Activated CD4-positive, alpha-beta memory T cell treated with anti-CD3 and anti-CD28 coated beads for 36 hours (primary cell): ENCODE measurements at places on chromosomes 16 and 17.

DNA sequence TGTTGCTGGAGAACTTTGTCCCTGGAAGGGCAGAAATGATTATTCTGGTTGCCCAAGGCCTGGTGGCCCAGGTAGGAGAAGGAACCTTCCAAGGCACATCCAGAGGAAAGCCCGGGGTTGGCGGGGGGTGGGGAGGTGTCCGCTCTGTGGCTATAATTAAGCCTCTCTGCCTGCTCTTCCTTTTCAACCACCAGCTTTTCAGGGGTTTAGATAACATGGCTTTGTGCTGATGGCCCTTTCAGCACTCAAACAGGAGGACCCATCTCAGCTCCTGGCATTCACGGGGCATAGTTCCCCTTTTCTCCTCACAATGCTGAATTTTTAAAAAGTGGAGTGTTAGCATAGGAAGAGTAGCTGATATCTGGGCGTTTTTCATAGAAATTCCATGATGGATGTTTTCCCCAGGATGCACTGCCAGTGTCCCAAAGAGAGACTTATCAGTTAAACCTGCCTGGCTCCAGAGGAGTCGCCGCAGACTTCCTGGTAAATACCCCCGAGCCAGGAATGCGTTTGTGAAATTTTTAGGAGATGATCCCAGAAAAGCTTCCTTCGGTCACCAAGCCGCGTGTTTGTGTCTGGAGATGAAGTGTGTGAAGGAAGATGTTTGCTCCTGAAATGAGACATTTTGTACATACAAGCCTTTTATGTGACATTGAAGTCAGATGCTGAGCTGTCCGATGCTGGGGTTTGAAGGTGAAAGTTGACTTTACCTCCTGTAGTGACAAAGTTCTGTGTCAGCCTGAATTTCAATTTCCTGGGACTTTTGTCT lies 188.5 kb downstream of the MSI2 start:
- no peak for DNase-seq

DNA sequence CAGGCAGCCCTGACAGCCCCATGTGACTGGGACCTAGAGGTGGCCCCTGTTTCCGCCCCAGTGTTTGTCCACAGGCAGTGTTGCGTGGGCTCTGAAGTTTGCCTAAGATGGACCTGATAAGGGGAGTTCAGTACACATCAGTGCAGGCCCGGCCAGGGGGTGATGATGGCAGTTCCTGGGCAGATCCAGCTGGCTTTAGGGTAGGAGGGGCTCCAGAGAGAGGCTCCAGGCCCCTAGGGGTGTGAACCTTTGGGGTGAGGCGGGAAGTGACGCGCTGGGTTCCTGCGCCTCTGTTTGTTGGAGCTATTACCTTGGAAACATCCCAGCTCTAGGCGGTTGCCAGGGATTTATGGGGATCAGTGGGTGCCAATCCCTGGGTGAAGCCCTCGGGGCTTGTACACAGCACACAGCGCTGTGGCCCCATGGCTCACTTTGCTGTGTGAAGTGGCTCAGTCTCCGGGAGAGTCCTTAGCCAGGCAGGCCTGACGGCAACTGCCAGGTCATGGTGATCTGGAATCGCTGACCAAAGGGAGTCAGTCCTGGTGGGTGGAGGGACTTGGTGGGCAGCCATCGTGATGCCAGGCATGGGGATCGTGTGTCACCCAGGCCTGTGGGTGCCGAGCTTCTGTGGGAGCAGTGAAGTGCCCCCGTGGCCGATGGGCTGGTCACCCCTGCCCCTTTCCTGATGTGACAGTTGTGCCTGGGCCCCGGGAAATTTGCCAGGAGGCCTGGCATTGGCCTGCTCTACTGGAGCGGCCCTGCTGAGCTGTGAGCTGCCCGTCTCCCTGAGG lies 146.1 kb downstream of the SEC14L1 start:
- DNase-seq, result no peak

DNA sequence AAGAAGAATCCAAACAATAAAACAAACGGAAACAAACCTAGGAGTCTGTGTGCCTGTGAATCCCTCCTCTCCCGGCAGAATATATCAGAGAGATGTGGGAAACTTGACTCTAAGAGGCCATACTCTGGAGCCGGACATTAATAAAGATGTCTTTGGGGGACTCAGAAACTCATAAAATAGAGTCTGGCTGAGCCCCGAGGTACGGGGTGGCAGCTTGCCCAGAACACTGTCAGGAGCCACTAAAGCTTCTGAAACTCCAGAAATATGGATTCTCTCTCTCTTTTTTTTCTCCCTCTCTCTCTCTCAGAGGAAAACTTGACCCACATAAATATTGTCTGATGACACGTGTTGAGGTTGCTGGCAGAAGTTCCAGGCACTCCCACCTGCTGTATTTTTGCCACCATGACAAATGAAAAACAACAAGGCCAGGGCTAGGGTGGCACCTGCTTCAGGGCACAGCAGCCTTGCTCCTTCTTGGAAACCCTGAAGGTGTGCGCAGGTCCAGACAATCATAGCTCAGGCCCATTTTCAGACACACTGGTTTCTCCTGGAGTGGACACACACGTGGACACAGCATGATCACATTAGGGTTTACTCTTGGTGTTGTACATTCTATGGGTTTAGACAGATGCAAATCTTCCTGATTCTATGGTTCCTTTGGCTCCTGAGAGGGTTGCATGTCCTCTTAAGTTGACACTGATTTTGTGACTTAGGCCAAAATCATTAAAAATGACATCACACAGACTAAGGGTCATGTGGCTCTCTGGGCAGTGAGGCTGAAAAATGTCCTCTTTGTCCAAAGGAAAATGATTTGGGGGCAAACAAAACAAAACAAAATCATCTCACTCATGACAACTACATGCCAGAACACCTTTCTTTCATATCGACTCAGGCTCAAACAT lies 282.6 kb upstream of the IRX3 start:
- no peak for DNase-seq

GRCh38 chr17:49015924-49016774 lies 19.0 kb downstream of the IGF2BP1 start:
- DNase-seq, result no peak

DNA sequence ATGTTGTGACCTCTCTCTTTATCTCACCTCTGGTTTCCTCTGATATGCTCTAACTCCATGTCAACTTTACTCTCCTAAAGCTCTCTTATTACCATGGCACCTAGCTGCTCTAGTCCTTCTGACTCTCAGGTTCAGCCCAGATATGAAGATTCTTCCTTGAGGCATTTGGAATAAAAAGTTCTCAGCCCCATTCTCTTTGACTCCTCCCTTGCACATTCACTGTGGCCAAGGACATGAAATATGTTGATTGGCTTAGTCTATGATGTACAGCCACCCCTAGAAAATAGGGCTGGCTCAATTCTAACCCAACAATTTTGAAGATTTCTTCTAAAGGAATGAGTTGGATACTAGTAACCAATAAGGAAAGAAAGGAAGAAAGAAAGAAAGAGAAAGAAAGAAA lies 20.8 kb upstream of the GAS7 start:
- no peak for DNase-seq

- DNase-seq, result no peak
These were observed 29.7 kb downstream of the USP31 start for GRCh38 chr16:23119570-23119969.

DNA sequence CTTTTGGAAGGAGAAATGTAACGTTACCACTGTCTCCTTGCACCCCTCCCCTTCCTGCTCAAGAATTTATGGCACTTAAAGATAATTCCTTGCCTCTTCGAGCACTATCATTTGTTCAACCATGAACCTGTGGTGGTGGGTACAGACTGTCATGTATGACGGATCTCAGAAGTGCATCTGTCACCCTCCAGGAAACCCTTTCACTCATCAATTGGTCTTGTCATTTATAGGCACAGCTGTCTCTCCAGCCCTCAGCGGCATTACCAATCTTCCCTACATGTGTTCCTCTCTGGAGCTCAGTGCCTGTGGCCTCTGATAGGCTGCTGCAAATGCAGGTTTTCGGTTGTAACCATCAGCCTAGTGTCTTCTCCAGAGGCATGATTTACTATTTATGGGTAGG lies 15.0 kb downstream of the CNTNAP4 start:
- DNase-seq, result no peak

- no peak for DNase-seq
These were observed 115.9 kb upstream of the CIBAR2 start for GRCh38 chr16:85227946-85228862.

- no peak for DNase-seq
These were observed 508.9 kb downstream of the WWOX start for GRCh38 chr16:78608305-78608776.

- DNase-seq, result no peak
These were observed 94.9 kb upstream of the GOT2 start for GRCh38 chr16:58828901-58829545.
